ENCODE measurements at places on chromosomes 6 and 20. TPM values are rescaled to one million over a fixed set of nuclear protein-coding genes. Genes with fewer than 3 reads are reported as not detected.

TSPO2 gene
- not detected for total RNA-seq

EYA4 gene
- not detected for total RNA-seq

NMBR gene
- not detected for total RNA-seq

PRRT1 gene
- total RNA-seq, result 1.3 TPM

TCF21 gene
- not detected for total RNA-seq

TBXT gene
- total RNA-seq, result not detected

BPIFA1 gene
- not detected for total RNA-seq

GCLC gene
- total RNA-seq, result 37.2 TPM

ADGRG6 gene
- total RNA-seq, result 259 TPM

CHD6 gene
- total RNA-seq, result 21.3 TPM

COL9A1 gene
- total RNA-seq, result not detected

CCM2L gene
- 45.4 TPM for total RNA-seq

RUNX2 gene
- total RNA-seq, result 7.0 TPM

NRSN1 gene
- total RNA-seq, result not detected
